EL (cell line): ENCODE measurements at places on chromosomes 16 and 17.

GRCh38 chr16:9756434-9756833, 425.8 kb downstream of the GRIN2A start:
- no peak for DNase-seq

DNA sequence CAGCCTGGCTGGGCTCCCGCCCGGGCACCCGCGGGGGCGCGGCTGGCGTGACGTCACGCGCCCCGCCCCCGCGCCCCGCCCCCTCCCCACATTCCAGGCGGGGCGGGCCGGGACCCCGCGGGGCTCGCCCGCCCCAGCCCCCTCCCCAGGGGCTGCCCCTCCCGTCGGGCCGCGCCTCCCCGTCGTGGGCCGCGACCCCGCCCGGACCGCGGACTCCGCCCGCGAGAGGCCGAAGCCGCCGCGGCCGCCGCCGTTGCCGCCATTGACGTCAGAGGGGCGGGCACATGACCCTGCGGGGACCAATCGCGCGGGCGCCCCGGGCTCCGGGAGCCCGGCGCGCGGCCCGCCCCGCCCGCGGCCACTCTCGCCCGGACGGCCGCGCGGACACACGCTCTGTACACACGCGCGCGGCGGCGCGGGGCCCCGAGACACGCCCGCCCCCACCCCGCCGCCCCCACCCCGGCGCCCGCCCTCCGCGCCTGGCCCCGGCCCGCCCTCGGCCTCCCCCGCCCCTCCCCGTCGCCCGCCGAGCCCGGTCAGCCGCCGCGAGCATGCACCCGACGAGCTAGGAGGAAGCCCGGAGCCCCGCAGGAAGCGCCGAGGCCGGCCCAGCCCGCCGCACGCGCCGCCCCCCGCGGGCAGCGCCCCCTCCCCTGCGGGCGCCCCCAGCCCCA, at the start of gene CMIP:
CMIP (plus strand) TSS at position 361 of the 674 bp plus-strand sequence.
- peak; percentile 83 for DNase-seq

- no peak for DNase-seq
Measured at GRCh38 chr16:30697264-30698138, 1.5 kb upstream of the SRCAP start.

DNA sequence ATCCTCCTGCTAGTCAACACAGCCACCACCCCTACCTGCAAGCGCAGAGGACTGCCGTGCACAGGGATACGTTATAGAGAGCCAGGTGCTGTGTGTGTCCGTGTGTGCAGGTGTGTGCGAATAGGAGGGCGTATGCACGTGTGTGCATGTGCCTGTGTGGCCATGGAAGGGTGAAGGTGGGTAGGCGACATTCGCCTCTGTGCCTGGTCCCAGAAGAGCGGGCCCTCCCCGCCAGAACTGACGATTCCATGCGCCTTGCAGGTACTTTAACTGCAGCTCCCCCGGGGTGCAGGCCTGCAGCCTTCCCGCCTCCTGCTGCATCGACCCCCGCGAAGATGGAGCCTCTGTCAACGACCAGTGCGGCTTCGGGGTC, 8.7 kb downstream of the PDE6G start:
- DNase-seq: no peak

GRCh38 chr17:71224824-71225575, 895.8 kb upstream of the SOX9 start:
- DNase-seq: no peak

DNA sequence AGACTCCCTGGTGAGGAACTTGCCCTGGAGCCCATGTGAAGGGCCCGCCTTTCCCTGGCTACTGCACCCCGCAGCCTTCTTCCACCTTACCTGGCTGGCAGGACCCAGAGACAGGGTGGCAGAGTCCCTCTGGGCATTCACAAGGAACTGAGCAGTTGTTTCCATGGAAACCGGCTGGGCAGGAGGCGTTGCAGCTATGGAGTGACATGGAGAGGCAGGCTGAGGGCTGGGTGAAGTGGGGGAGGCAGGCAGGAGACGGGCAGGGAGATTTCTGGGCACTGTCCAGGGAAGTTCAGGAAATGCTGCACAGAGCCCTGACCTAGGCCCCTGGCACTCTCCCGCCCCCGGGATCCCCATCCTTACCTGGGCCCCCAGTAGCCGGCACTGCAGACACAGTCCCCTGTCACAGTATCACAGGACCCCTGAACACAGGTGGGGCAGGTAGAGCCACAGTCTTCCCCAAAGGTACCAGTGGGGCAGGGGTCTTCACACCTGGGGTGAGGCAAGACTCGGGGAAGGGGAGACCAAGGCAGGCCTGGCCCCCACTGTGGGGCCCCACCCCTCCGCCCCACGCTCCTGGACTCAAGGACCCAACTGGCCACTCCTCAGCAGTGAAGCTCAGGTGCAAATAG, 5.9 kb downstream of the SCARF1 start:
- DNase-seq: no peak
